Activated naive CD4-positive, alpha-beta T cell treated with anti-CD3 and anti-CD28 coated beads for 36 hours (primary cell): ENCODE measurements at places on chromosomes 7 and 10.

DNA sequence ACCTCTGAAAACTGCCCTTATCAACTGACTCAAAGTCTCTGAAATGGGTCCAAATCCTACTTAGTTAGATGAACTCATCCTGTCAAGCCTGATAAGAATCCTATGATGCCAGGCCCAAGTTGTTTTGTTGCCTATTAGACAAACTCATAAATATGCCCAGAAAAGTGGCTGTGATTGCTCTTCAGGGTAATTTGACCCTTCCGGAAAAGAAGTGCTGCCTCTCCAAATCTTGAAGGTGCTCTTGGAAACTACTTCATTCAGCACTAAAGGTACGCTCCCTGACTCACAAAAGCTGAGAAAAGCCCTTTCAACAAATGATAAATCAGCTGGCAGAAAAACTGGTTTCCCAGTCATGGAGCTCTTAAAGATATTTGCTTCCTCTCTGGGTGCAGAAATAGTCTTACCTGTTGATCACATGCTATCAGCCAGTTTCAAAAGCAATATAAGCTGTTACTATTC is 6.7 kb downstream of the IFIT5 start:
- no peak overlapping the region for H3K27ac ChIP-seq
- DNase-seq = no peak
- peaks cover 11% of the 10 kb centered on the region for H3K36me3 ChIP-seq
- no peaks in the 10 kb centered on the region for H3K27me3 ChIP-seq

DNA sequence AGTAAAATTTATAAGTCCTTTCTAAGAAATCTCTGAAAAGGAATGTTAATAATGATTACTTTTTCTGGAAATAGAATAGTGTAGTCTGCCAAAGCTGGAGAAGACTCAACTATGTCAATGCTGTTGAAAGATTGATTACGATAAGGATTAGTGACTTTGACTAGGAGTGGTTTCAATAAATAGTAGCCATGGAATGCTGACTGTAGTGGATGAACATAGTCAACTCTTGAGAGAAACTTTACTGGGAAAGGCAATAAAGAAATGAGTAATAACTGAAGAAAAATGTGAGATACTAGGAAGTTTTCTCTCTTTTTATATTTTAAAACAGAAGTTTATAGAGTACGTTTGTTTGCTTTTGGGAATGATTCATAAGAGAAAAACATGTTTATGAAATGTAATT is 105.0 kb upstream of the CDK13 start:
- H3K27ac ChIP-seq = no peak overlapping the region
- H3K27me3 ChIP-seq = peaks cover 21% of the 10 kb centered on the region
- DNase-seq = no peak

GRCh38 chr7:129136887-129137642 is 7.4 kb upstream of the TSPAN33 start:
- H3K4me3 ChIP-seq = peak overlapping the region; percentile 22
- H3K4me1 ChIP-seq = peaks cover 27% of the 10 kb centered on the region
- no peaks in the 10 kb centered on the region for H3K36me3 ChIP-seq
- no peak for DNase-seq
- no peaks in the 10 kb centered on the region for H3K27me3 ChIP-seq

GRCh38 chr10:75395066-75395931 is 6.3 kb downstream of the ZNF503 start:
- H3K27ac ChIP-seq = no peak overlapping the region
- peaks cover 8% of the 10 kb centered on the region for H3K4me1 ChIP-seq
- DNase-seq = peak; percentile 30
- H3K36me3 ChIP-seq = no peaks in the 10 kb centered on the region

DNA sequence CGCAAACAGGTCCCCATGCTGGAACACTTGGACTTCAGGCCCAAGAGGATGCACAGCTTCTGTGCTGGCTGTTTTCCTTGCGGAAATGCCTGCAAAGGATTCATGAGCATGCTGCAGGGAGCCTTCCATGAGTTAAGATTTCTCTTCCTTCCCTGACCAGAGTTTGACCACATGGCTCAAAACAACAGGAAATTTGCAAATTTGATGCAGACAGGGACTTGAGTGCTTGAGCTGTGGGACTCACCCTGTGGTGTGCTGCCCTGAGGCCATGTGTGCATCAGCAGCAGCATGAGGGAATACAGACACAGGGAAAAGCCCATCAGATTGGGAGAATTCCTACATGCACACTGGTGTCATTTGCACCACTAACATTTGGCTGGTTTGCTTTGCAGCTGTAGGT is 195.4 kb downstream of the CDC14C start:
- no peaks in the 10 kb centered on the region for H3K36me3 ChIP-seq
- no peaks in the 10 kb centered on the region for H3K4me1 ChIP-seq
- no peak for DNase-seq
- H3K4me3 ChIP-seq = no peak overlapping the region
- no peak overlapping the region for H3K27ac ChIP-seq

DNA sequence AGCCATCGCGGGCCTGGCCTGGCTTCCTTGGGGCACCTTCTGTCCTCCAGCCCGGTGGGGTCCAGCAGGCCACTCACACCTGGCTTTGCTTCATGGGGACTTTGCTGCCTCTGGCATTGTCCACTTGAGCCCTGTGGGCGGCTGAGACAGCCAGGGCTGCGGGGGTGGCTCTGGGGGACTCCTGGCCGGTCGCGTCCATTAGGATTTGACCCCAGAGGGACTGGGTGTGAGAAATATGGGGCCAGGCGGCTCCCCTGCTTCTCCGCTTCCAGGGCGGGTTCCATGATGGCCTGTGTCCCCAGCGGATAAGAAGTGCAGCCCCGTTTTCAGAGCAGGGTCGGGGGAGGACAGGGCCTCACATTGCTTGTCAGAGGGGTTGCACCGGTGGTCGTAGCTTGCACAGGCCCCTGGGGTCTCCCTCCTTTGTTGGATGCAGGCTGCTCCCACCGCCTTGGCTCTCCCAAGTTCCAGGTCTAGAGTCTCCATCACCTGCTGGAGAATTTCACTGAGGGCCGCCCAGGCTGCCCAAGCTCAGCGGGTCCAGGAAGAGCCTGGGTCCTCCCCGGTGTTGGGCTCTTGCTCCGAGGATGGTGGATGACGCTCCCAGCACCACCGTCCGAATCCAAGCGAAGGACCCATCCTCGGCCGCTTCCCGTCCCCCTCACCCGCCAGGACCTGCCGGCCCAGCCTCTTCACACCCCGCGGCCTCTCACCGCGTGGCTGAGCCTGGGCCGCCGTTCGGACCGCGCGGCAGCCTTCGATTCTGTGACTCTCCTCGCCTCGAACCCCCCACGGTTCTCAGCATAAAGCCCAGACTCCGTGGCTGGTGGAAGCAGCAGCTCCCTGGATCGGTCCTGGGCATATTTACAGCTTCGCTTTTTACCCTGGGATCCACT is 140.1 kb downstream of the DYNC2I1 start:
- DNase-seq = no peak
- H3K27ac ChIP-seq = no peak overlapping the region
- H3K36me3 ChIP-seq = no peaks in the 10 kb centered on the region
- H3K4me3 ChIP-seq = no peak overlapping the region

DNA sequence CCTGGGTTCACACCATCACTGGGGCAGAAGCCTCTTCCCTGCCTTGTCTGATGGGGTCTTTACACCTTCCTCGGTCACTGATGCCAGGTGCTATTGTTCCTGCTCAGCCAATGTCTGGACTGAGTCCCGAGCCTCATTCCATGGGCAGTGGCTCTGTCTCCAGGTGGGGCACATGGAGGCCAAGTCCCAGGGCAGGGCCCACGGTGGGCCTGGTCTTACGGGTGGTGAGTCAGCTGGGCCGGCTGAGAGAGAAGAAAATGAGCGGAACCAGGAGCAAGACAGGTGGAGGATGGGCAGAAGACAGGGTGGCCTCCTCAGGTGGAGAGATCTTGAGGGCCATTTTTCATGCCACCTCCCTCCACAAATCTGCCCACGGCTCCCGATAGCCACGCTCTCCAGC is 131.7 kb upstream of the FAM20C start:
- H3K4me3 ChIP-seq = no peak overlapping the region
- no peak for DNase-seq
- no peaks in the 10 kb centered on the region for H3K36me3 ChIP-seq
- no peaks in the 10 kb centered on the region for H3K27me3 ChIP-seq
- peaks cover 2% of the 10 kb centered on the region for H3K4me1 ChIP-seq
- no peak overlapping the region for H3K27ac ChIP-seq

DNA sequence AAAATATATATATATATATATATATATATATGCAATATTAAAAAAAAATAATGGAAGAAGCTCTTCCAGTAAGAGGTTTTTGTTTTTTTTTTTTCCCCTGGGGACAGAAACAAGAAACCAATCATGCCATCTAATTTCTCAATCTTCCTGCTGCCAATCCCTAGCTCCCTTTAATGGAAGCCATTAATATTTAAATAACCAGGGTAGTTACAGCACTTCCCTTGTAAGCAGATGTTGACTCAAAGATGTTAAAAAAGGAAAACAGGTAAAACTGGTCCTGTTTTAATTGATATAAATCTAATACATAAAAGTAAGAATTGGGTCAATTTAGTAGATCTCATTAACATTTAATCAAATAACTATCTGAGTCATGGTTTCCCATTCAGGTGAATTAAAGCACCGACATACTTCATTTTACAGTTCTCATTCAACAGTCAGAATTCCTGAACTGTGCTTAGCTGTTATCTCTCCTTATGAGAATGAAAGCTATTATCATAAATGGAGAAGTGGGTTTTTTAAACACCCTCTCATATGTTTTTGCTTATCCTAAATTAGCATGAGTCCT is 22.6 kb downstream of the CPVL start:
- no peak overlapping the region for H3K27ac ChIP-seq
- no peaks in the 10 kb centered on the region for H3K4me1 ChIP-seq
- H3K27me3 ChIP-seq = peaks cover 2% of the 10 kb centered on the region
- no peaks in the 10 kb centered on the region for H3K36me3 ChIP-seq

DNA sequence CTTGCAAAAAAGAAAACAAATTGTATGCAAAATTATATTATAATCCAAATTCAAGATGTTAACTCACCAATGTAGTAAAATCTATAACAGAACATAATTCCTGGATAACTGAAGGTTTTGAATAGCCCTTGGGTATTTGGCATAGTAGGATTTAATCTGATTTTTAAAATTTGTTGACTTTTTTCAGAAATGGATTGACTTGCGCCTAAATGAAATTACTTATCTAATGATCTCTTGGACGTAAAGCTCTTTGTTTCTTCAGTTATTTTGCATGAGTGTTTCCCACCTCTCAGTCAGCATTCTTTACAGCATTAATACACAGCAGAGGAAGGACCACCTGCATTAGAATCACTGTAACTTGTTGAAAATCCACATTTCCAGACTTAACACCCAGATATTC is 169.6 kb downstream of the SEPTIN7 start:
- no peak overlapping the region for H3K27ac ChIP-seq
- no peak for DNase-seq
- H3K36me3 ChIP-seq = no peaks in the 10 kb centered on the region
- H3K4me1 ChIP-seq = peaks cover 4% of the 10 kb centered on the region
- peaks cover 21% of the 10 kb centered on the region for H3K27me3 ChIP-seq
- H3K4me3 ChIP-seq = no peak overlapping the region

DNA sequence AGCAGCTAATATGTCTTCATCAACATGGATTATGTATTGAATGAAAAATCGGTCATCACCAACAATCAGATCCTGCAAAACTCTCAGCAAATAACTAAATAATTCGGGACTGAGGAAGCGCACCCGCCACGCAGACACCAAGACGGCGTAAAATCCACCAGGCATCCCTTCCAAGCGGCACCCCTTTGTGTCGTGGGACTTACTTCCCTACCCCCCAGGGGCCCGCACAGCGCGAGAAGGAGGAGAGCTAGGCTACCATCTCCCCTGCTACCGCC is 721 bp downstream of the ARL3 start:
- H3K27me3 ChIP-seq = no peaks in the 10 kb centered on the region
- peak; percentile 78 for DNase-seq
- H3K27ac ChIP-seq = peak overlapping the region; percentile 79
- peaks cover 14% of the 10 kb centered on the region for H3K36me3 ChIP-seq
- H3K4me3 ChIP-seq = peak overlapping the region; percentile 92
- peaks cover 42% of the 10 kb centered on the region for H3K4me1 ChIP-seq

- DNase-seq = no peak
- H3K4me3 ChIP-seq = no peak overlapping the region
- peaks cover 13% of the 10 kb centered on the region for H3K27me3 ChIP-seq
Observed at GRCh38 chr10:33731322-33731721, 396.9 kb upstream of the NRP1 start.

DNA sequence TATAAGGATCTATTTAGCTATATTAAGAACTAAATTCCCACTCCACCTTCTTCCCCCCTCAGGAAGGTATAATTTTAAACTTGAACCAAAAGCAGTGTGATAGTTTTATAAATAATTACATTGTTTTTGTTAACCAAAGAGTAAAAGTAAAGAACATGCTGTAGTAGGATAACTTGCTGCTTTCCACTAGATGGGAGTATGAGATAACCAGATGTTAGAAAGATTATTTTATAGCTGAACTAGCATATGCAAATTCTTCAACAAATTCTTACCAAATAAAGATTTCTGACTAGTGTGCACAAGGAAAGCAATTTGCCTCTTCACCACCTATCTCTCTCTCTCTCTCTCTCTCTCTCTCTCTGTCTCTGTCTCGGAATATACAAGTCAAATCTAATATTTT is 31.8 kb downstream of the TES start:
- no peak for DNase-seq
- no peaks in the 10 kb centered on the region for H3K27me3 ChIP-seq
- H3K27ac ChIP-seq = no peak overlapping the region
- H3K4me1 ChIP-seq = peaks cover 57% of the 10 kb centered on the region
- no peak overlapping the region for H3K4me3 ChIP-seq
- peaks cover 55% of the 10 kb centered on the region for H3K36me3 ChIP-seq

DNA sequence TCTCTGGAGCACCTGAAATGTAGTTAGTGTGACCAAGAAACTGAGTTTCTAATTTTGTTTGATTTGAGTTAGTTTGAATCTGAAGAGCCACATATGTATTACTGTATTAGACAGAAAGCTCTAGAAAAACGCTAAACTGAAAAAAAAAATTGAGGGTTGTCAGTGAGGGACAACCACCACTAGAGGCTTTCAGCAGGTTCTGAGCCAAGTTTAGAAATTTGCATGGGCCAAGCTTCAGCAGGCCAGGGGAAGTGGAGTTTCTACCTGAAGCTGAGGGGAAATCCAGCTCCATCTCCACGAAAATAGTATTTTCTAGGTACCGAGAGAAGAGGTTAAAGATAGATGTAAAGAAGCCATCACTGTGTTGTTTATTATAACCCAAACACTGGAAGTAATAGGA is 77.9 kb upstream of the PLXNA4 start:
- peak overlapping the region; percentile 74 for H3K27ac ChIP-seq
- H3K4me1 ChIP-seq = peaks cover 39% of the 10 kb centered on the region
- H3K27me3 ChIP-seq = no peaks in the 10 kb centered on the region
- no peaks in the 10 kb centered on the region for H3K36me3 ChIP-seq
- DNase-seq = peak; percentile 53
- no peak overlapping the region for H3K4me3 ChIP-seq

DNA sequence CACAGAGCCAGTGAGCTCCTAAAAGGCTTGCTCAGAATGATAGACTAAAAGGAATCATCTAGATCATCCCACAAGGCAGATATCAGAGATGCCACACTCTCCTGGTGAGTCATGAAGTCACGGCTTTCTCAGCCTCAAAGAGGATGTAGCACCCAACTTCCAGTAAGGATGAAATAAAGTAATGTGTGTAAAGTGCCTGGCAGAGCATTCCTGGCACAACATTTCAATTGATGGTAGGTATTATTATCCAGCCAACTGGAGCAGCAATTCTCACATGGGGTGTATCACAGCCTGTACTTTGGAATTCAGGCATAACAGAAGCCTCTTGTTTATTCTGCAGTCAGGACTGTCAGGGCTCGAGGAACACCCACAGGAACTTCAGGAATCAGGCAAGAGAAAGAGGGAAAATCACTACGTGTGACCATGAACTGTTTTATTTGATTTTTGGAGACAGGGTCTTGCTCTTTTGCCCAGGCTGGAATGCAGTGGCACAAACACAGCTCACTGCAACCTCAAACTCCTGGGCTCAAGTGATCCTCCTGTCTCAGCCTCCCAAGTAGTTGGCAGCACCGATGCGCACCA is 5.3 kb upstream of the NAT16 start:
- peaks cover 24% of the 10 kb centered on the region for H3K27me3 ChIP-seq
- DNase-seq = no peak
- H3K4me3 ChIP-seq = no peak overlapping the region
- H3K36me3 ChIP-seq = no peaks in the 10 kb centered on the region
